ENCODE measurements at places on chromosomes 4 and X.
A peak's percentile ranks its signal among the peaks of the same experiment; 100 is the strongest.

GRCh38 chrX:24899391-24899790 lies 116.4 kb downstream of the ARX start:
- DNase-seq = peak; percentile 3

DNA sequence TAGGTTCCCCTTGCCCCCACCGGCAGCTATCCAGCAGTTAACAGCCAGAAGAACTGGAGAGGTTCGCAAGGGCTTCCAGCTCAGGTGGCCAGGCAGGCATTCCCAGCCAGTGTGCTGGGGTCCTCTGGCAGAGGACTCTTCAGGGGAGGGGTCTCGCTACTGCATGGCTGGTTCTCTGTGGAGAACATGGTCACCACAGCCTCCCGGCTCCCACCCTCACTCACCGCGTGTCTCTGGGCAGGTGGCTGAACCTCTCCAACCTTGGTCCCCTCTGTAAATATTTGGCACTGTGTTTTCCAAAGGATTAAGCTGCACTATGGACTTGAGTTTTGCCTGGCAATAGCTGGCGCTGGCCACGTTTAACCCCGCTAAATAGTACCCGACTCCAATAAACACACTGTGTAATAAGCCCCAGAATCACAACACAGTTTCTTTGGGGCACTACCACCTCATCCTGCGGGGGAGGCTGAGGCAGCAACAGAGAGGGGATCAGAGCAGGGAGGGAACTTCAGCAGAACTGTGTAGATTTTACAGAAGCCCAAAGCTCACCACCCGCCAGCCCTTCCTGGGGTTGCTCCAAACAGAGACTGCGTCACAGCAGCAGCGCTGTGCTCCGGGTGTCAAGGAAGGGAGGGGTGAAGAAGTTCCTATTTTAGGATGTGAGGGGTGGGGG lies 15.2 kb downstream of the BCOR start:
- DNase-seq = no peak

- DNase-seq = no peak
Measured at GRCh38 chr4:2301806-2302205, 39.9 kb upstream of the MXD4 start.

DNA sequence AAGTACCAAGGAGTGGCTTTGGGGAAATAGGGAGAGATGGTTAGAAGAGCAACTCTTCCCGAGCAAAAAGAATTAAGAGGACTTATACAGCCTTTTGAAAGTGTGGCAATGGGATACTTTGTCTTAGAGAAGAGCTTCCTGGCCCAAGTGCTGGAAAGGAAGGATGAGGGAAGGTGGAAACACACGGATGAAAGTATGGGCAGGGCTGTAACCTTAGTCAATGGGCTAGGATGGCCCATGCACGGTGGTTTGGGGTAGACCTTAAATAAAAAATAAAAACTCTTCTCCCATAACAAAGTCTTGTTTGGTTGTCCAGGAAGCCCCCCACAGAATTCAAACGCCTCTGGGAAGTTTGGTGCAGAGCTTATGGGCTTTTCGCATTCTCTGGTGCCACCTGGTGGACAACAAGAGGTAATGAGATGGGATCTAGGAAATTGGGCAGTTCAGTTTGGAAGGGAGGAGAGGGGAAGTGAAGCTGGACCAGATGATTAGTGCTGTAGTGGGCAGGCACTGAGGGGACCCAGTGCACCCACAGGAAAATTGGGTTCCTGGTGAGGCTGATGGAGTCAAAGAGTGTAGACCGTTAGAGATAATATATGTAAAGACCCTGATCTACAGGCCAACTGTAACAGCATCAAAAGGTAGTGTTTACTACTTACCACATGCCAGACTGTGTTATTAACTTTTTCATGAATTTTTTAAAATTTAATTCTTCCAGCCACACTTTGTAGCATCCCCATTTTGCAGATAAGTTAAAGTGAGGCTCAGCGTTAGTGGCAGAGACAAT lies 13.8 kb upstream of the ENOX2 start:
- DNase-seq = peak; percentile 60

GRCh38 chrX:54446084-54446483 lies 5.9 kb downstream of the TSR2 start:
- no peak for DNase-seq
